ENCODE measurements at places on chromosomes 3 and 15. TPM values are rescaled to one million over a fixed set of nuclear protein-coding genes. Genes with fewer than 3 reads are reported as not detected.

- no peak for DNase-seq
Measured at GRCh38 chr3:56962206-56962605, 98.3 kb upstream of the SPATA12 start.

DNA sequence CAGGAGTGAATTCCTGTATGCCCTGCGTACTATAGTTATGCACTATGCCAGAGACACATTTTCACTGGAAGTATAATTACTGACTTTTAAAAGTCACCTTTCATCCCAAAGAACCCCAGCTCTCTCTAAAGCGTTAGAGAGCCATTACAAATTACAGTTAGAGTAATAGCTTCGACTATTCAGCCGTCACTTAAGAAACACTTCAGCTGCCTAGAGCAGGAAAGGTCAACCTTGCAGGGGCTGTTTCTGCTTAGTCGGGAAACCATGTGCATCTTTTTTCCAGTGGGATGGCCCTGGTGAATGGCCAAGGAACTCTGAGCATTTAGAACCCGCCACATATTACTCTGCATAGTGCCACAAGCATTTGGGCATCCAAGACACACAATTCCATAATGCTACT, 235.9 kb downstream of the ARRDC4 start:
- no peak for DNase-seq

DNA sequence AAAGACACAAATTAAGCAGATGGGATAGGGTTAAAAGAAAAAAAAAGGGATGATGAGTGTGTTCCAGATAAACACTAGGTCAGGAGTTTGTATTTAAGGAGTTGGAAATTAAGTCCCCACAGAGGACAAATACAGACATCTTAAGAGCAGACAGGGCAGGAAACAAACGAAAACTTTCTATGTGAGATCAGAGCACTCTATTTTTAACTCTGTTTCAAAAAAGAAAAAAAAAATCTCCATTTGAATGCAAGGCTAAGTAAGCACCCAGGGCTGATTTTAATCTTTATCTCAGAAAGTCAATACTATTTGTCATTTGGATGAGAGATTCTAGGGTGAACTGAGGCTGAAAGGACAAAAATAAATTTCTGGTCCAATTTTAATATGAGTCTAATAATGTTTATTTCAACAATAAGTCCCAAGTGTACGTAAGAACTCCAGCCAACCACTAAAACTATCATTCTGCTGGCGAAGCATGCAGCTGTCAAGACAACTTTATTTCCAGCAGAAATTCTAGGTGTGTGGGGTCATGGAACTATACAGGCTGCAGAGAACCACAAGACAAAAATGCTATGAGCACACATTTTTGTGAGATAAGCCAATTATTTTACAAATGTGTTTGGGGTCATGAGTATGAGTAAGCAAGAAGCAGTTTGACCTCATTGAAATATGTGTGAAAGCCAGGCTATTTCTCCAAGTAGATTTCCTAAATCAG, 186.1 kb downstream of the FMN1 start:
- DNase-seq, result no peak

DNA sequence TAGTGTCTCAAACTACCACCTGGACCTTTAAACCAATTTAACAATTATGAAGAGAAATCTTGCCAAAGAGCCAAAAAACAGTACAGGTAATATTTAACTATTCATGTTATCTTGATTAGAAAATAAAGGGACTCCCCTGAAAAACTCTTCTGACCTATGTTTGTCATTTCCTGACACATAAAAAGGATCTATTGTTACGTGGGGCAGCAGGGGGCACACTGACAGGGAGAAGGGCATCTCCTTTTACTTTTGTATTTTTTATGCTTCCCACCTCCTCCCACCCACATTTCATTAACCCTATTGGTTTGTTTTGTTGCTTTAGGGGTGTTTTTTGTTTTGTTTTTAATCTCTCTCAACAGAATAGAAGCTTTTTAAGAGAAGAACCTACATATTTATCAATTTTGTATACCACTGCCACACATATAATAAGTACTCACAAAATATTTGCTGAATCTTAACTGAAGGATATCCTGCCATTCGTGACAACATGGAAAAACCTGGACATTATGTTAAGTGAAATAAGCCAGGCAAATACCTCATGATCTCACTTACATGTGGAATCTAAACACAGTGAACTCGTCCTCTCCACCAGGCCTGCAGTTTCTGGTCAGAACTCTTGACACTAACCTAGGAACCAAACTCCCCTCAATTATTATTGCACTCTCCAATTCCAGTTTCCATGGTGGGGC, 17.7 kb downstream of the STAG1 start:
- no peak for DNase-seq

AMOTL2 gene
- 64.6 TPM for total RNA-seq

- DNase-seq, result no peak
Measured at GRCh38 chr3:120875989-120876388, 32.0 kb upstream of the STXBP5L start.

GRCh38 chr3:101155825-101156224, 162.6 kb upstream of the ABI3BP start:
- no peak for DNase-seq

GRCh38 chr3:16461463-16462245, 51.8 kb downstream of the RFTN1 start:
- no peak for DNase-seq

CP gene
- total RNA-seq, result 8.1 TPM

DNA sequence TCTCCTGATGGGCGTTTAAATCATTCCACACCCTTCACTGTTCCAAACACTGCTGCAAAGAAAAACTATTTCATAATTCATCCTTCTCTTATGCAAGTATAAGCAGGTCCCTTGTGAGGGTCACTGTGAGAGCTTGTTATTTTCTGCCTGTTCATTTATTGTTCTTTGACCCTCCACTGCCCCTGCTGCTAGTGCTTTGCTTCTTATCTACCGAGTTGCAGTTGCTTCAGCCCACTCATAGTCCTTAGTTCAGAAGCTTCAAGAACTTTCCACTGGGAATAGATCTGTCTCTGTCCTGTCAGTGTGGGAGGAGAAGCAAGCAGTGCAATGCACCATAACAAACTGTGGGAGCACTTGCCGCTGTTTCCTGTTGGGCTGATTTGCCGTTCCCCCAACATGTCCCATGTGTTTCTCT, 39.8 kb downstream of the RIOX2 start:
- DNase-seq, result no peak

GRCh38 chr15:70547846-70548487, 215.4 kb downstream of the UACA start:
- no peak for DNase-seq

DNA sequence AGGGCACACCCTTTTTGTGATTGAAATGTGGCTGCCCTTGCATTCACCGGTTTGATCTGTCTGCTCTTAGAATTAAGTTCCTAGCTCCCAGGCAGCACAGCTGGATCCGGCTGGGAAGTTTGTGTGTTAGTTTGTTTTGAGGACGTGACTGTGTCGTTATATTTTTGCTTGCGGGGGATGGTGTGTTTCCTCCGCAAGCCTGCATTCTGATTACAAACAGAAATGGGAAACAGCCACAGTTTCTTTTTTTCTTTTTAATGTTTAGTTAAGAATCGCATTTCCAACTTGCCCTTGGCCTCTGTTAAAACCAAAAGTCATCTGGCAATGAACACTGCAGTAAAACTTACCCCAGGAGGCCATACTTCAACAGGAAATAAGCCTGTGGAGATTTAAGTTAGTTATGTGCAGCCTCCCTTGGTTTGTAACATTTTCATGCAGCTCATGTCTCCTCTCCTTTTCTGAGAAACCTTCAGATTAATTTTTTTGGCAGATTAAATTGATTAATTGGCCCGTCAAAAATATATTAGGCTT, 888 bp downstream of the TMOD3 start:
- no peak for DNase-seq

All from cardiac septum (tissue), 1 donor.